ENCODE measurements at places on chromosomes 3 and 15.

- DNase-seq, result no peak
These were observed 116.6 kb upstream of the ROBO1 start for GRCh38 chr3:79884354-79884753.

DNA sequence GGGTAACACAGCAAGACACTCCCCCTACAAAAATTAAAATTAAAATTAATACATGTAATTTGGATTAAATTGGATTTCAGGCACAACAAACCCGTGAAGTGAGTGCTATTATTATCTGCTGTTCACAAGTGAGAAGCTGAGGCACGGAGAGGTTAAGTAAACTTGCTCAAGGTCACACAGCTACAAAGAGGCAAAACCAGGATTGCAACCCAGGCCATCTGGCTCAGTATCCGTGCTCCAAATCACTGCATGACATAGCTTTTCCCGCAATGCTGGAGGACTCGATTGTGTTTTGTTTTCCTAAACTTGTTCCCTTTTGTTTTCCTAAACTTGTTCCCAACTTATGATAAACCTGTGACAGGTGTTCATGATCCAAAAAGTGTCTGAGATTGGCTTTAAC, 19.9 kb upstream of the C15orf39 start:
- DNase-seq, result no peak

DNA sequence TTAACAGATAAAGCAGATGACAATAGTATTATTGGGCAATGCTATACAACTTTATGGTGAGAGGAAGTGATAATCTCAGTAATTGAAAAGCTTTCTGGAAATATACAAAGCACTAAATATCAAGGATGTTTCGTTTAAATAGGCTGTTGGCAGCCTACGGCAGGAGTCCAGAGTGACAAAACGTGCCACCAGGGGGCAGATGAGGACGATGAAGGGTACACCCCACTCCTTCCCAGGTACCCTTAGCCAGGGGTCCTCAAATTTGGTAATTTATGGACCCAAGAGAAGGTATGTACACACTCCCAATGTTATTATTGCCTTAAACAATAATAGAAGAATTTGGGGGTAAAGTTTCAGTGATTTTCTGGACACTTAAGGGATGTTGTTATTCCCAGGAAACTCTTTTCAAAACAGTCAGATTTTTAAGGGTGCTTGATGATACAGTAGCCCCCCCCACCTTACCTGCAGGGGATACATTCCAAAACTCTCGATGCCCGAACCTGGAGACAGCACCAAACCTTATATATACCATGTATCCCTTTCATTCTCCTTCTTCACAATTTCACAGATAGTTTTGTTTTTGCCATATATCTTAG, 1.4 kb upstream of the MAGEL2 start:
- no peak for DNase-seq

- DNase-seq, result no peak
These were observed 16.2 kb upstream of the ABI3BP start for GRCh38 chr3:101009386-101009785.

DNA sequence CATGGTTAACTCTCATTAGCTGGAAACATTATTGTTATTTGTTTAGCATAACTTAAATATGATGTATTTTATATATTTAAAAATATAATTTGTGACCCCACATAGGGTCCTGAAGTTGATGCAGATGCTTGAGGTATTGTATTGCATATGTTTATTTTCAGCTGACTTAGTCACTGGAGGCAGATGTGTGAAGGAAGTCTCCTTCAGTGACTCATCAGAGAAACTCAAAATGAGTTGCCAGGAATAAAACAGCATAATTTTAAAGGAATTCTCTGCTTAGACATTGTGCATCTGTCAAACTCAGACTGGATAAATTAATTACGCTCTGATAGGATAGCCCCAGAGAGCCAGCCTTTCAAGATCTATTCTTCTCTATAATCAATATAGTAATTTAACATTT, 7.9 kb upstream of the OR4F6 start:
- DNase-seq, result no peak

GRCh38 chr3:42804831-42805132, 492 bp upstream of the HIGD1A start:
- no peak for DNase-seq

- DNase-seq, result no peak
These were observed 4.0 kb upstream of the SPSB4 start for GRCh38 chr3:141047168-141047567.

GRCh38 chr3:180382638-180383180, 219.3 kb upstream of the TTC14 start:
- no peak for DNase-seq

GRCh38 chr3:115808816-115809215, 185.5 kb downstream of the GAP43 start:
- no peak for DNase-seq

DNA sequence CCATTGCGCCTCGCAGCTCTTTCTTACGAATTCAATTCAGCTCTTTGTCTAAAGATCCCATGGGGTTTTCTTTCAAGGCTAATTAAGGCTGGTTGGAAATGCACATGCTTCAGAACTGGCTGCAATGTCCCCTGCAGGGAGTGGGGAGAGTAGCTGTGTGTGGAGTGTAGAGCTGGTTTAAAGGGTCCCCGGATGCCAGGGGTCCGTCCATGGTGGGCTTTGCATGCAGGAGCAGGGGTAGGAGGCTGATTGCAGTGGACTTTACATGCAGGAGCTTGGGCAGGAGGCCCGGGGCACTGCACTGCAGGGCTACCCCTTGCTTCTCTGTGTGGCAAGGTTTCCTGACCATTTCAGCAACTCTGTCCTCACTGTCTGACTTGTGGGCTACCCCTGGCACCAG, 261.6 kb upstream of the LYSMD4 start:
- no peak for DNase-seq

DNA sequence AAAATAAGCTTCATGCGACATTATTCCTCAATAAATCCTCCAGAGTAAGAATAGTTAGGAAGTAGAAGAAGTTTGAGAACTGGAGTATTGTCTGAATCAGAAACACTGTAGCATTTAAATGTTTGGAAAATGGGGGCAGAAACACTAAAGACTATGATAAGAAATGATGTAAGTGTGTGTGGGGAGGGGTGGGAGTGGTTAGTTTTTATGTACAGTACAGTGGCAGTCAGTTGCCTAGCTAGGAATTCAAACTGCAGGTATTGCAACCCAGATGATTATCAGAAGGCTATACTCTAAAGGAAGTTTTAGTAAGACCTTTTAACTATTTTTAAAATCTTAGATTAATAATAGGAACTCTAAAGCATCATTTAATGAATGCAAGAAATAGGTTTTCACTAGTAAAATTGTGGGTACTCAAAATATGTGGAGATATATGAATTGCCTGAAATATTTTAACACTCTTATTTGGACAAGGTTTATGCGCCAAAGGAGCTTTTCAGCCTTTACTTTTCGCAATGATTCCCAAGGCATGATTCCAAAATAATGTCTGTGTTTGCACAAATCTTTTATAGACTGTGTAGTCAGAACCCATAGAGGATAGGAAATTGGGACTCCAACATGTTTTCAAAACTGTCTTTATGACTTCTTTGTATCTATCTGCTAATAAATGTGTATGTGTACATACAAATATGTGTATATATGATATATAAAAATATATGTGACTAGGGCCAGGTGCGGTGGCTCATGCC, 8.0 kb upstream of the CCDC50 start:
- no peak for DNase-seq

- no peak for DNase-seq
These were observed 387.3 kb downstream of the EPHA3 start for GRCh38 chr3:89494734-89495133.

DNA sequence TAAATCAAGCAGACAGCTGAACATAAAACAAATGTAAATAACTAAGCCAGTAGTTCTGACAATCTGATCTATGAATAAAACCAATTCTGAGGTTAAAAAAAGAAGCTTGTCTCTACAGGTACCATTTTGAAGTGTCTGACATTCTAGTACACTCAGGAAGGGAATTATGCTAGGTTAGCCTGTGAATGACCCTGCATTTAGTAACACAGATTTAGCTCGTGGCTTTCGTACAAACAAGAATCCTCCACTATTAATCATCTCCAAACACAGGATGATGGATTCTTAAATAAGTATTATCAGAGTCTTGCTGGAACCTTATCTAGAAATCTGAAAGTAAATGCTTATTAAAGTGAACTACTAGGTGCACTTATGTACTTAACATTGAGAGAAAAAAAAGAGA, 1120.1 kb downstream of the ROBO1 start:
- no peak for DNase-seq

- DNase-seq, result no peak
These were observed 46.2 kb upstream of the ATG7 start for GRCh38 chr3:11226042-11226370.

- no peak for DNase-seq
These were observed 221.5 kb downstream of the ULK4 start for GRCh38 chr3:41740374-41740886.

DNA sequence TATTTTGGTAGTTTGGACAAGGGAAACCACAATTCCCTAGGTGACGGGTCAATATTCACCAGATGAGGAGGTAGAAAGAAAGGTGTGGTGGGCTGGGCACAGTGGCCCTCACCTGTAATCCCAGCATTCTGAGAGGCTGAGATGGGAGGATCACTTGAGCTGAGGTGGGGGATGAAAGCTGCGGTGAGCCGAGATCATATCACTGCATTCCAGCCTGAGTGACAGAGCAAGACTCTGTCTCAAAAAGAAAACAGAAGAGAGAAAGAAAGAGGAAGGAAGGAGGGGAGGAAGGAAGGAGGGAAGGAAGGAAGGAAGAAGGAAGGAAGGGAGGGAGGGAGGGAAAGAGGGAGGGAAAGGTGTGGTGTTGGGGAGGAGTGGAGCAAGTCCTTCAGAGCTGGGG, 56.1 kb upstream of the RNF7 start:
- DNase-seq, result no peak

GRCh38 chr15:33243869-33244268, 49.4 kb upstream of the FMN1 start:
- no peak for DNase-seq

DNA sequence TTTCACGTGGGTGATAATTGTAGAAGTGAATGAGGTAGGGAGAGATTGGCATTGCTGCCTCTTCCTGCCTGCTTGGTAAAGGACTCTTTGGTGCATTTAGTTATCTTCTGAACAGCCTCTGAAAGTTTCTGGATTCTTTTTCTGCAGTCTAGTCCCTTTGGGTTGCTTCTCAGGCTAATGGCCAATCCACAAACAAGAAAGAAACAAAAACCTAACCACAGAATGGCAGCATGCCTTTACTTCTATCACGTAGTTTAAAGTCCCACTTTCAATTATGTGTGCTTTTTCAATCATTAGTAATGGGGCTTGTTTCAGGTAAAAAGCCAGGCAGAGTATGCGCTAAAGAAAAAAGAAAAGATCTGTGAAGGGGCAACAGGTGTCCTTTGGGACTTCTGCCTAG, 7.4 kb downstream of the FGF12 start:
- DNase-seq, result no peak

- DNase-seq, result no peak
These were observed 27.0 kb downstream of the NDUFB4 start for GRCh38 chr3:120622870-120623726.

- DNase-seq, result no peak
These were observed 67.2 kb downstream of the PEX5L start for GRCh38 chr3:179969525-179969924.

DNA sequence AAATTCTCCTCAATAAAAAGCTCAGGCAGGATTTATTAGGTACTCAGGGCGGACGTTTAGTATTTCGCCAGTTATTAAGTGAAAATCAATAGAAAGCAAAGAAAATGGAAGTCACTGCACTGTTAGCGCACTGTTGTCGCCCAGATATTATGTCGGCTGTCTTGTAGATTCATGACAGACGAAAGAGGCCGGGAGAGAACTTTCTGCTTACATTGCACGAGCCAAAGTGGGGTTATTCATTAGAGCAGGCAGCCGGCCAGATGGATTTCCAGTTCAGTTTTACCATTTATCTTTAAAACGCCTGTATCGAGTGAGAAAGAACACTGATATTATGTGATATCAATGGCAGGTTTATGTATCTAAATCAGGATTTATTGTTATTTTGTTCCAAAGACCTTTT, 866.0 kb upstream of the NR2F2 start:
- no peak for DNase-seq

- DNase-seq, result no peak
These were observed 48.1 kb downstream of the RAB11A start for GRCh38 chr15:65917407-65917756.

- DNase-seq, result no peak
These were observed 81.5 kb upstream of the LIMD1 start for GRCh38 chr3:45513041-45513440.

DNA sequence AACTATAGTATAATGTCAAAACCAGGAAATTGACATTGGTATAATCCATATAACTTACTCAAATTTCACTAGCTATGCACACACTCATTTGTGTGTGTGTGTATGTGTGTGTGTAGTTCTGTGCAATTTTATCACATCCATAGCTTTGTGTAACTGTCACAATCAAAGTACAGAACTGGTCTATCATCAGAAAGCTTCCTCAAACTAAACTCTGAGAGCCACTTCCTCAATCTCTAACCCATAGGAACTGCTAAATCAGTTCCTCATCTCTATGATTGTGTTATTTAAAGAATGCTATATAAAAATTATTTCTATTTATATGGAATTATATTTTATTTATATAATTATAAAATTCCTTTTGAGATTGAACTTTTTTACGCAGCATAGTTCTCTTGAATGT, 18.1 kb downstream of the LNP1 start:
- no peak for DNase-seq

GRCh38 chr15:85707519-85708338, 87.0 kb downstream of the KLHL25 start:
- no peak for DNase-seq

DNA sequence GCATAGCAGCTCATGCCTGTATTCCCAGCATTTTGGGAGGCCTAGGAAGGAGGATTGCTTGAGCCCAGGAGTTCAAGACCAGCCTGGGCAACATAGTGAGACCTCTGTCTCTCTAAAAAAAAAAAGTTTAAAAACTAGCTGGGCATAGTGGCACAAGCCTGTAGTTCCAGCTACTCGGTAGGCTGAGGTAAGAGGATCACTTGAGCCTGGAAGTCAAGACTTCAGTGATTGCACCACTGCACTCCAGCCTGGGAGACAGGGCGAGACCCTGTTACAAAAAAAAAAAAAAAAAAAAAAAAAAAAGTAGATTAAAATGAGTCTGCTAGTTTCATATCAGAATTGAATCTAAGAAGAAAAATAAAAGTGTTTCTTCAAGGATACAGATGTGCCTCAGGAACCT, 32.4 kb upstream of the ANPEP start:
- DNase-seq, result no peak

- DNase-seq, result no peak
These were observed 490.3 kb downstream of the MECOM start for GRCh38 chr3:169173231-169173630.

- no peak for DNase-seq
These were observed 29.6 kb upstream of the IDH2 start for GRCh38 chr15:90131848-90132247.

DNA sequence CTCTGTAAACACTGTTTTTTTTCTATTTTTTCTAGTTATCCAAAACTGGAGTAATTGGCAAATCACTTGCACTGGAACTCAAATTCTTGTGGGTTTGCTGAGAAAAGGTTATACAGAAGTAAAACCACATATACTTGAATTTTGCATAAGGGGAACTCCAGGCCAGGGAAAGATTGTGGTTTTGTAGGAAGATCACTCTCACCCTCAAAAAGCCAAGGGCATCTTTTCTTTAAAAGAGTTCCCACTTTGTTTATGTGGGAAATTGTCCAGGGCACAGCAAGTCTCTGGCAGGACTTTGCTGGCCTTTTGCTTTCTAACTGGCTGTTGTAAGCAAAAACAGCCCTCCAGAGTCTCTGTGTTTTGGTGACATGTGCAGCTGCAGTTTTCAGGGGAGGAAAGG, 340.3 kb upstream of the RBMS3 start:
- DNase-seq, result no peak
